KBM-7 (cell line): ENCODE measurements at places on chromosomes 1 and 21.

- DNase-seq = no peak
Measured at GRCh38 chr1:242670019-242670418, 145.5 kb upstream of the PLD5 start.

DNA sequence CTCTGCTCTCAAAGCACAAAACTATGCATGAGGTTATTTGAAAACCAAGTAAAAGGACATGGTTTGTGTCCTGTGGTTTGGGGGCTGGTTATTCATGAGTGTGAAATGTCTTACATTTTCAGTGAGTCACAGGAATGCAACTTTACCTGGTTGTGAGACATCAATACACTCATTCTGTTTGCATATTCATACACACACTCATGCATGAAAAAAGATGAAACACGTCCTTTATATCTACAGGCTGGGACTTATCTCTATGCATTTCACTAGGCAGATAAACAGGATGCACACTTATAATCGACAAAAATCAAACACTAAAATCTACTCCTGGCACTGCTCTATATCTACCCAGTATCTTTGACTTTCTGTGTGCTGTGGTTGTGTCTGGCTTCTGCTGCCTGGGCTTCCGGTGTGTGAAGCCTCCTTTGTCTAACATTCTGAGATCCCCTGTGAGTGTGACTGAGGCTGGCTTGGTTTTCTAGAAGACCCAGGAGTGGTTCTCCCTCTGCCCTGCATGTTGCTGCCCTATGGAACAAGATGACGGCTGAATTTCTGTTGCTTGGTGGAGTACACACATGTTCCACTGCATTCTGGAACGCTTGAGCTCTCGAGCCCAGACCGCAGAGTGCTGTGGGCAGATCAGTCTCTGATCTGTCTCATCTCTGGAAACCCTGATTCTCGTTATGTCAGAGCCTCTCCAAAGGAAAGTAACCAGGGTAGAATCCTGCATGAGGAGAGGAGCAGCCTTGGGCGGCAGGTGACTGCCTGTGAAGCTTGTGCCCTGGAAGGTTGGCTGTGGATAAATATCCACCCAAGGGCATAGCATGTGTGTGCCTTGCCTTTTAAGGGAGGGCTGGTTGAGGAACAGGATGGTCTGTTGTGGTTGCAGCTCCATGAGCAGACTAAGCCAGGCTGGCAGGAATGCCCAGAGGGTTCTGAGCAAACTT is 19.7 kb upstream of the FASLG start:
- no peak for DNase-seq

- peak; percentile 86 for DNase-seq
Measured at GRCh38 chr1:63327417-63328054, 5.2 kb downstream of the FOXD3 start.

- DNase-seq = no peak
Measured at GRCh38 chr1:233470741-233471499, 143.0 kb upstream of the KCNK1 start.

DNA sequence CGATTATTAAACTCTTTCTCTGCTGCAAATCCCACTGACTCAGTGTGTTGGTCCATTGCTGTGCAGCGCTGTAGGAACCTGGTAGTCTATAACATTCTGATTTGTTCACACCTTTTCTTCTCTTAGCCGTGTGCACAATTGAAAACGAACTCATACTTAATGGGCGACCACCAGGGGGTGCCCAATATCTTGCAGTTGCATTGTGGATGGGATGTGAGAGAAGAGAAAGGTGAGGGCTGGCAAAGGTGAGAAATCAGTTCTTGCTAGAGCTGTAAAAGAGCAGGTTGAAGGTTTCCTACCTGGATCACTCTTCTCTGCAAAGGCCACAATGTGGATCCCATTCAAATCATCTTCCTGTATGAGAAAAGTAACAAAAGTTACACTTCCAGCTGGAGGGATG is 51.0 kb downstream of the CASQ2 start:
- peak; percentile 56 for DNase-seq

DNA sequence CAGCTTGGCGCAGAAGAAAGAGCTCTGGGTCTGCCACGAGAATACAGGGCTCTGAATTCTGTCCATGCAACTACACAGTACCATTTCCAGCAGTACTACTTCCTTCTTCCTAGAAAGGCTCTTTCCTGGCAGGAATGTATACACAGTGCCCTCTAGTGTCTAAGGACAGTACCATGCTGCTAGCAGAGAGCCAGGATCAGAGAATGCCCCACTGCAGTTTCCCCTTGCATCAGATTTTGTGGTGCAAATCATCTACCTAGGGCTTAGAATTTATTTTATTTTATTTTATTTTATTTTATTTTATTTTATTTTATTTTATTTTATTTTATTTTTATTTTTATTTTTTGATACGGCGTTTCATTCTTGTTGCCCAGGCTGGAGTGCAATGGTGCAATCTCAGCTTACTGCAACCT is 50.8 kb downstream of the PAX7 start:
- peak; percentile 10 for DNase-seq

GRCh38 chr1:75732703-75733102 is 8.2 kb downstream of the ACADM start:
- no peak for DNase-seq

DNA sequence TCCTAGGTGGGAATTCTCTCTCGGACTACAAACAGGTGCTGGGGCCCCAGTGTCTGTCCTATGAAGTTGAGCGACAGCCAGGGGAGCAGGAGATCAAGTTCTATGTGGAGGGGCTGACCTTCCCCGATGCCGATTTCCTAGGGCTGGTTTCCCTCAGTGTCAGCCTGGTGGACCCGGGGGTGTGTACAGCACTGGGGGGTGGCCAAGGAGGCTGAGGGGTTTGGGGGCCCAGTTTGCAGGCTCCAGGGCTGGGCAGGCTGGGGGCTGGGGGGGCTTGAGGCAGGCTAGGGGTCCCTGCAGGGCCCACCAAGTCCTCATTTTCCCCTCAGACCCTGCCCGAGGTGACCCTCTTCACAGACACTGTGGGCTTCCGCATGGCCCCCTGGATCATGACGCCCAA is 20.3 kb upstream of the PADI3 start:
- DNase-seq = no peak

DNA sequence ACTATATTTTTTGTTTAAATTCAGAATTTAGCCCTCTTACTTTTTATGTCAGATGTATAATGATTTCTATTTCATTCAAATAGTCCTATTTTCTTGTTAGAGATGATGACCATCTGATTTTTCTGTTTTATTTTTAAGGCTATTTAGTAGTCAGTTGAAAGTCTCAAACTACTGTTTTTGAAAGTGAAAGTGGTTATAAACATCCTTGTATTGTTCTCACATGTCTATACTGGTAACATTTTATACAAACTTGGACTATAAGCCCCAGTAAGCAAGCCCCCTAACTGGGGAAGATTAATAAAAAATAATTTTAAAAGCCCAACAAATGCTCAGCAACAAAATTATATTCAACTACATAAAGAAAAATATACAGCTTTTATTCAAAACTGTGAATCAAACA is 271.3 kb upstream of the RGS18 start:
- DNase-seq = no peak

GRCh38 chr1:208074353-208074752 is 163.4 kb upstream of the CD34 start:
- DNase-seq = no peak

GRCh38 chr21:18252256-18252655 is 7.6 kb downstream of the CHODL start:
- DNase-seq = no peak
